ENCODE measurements at places on chromosomes 2 and 18. TPM values are rescaled to one million over a fixed set of nuclear protein-coding genes. Genes with fewer than 3 reads are reported as not detected.

GRCh38 chr2:233005096-233005495, 8.0 kb downstream of the NGEF start:
- DNase-seq = no peak

DNA sequence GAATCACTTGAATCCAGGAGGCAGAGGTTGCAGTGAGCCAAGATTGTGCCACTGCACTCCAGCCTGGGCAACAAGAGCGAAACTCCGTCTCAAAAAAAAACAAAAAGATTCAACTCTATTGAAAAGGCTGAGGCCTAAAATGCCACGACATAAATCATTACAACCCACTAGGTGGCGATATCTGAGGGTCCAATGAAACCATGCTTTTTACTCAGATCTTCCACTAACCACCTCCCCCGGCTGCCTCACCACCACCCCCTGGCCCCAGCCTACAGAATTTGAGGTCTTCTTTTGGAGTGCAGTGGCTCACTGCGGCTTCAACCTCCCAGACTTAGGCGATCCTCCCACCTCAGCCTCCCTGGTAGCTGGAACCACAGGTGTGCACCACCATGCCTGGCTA, 57.5 kb downstream of the AP1S3 start:
- DNase-seq = peak; percentile 80

DNA sequence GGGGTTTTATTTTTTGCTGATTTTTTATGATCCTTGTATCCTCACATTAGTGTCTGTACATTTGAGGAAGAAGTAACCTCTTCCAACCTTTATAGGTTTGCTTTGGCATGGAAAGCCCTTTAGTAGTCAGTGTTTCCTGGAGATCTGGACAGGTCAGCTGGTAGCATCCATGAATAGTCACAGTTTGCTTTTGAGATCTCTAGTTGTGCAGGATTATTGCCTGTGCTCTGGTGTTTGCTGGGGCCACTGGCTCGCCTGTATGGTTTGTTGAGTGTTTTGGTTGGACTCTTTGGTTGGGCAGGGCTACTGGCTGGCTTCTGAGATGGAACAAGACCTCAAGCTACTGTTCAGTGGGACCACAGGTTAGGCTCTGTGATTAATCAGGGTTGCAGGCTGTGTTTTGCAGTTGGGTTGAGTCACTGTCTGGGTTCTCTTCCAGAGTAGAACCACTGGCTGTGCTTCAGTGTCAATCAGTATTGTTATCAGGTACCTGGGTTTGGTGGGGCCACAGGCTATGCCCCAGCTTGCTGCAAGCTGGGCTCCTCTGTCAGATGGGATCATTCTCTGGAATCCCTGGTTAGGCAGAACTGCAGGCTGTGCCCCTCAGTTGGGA, 20.0 kb downstream of the SP140L start:
- DNase-seq = no peak

DNA sequence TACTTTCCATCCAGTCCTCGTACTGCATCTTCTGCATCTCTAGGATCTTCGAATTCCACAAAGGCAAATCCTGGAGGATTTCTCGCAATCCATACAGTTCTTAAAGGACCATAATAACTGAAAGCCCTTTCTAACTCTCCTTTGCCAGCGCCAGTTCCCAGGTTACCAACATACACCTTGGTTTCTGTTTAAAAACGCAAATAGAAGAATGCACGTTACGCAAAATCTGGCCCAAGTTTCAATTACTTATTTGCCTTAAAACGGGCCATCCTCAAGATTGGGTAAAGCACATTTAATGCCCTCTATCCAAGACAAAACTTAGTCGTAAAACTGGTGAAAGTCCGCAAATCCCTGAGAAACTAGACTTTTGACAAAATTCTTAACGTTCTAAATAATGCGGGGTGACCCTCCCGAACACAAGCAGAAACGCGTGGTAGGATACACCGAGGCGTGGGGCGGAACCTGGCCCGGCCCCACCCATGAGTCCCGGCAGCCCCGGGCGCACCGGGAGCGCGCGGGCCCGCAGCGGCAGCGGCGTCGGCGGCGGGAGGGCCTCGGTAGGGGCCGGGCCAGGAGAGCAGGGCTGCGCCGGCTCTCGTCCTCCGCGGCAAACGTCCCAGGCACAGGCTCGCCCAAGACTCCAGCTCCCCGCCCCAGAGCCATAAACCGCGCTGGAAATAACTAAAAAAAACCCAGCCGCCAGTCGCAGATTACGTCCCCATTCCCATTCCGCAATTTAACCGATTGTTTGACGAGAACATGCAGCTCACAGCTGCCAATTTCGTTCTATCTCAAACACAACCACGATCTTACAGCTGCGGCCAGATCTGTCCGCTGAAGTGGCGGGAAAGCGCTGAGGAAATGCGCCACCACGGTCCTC, 910 bp downstream of the SRSF7 start:
- DNase-seq = peak; percentile 88

- no peak for DNase-seq
Measured at GRCh38 chr2:16102976-16103380, 162.6 kb downstream of the MYCN start.

Gene ABI2
- 32.7 TPM for total RNA-seq

DNA sequence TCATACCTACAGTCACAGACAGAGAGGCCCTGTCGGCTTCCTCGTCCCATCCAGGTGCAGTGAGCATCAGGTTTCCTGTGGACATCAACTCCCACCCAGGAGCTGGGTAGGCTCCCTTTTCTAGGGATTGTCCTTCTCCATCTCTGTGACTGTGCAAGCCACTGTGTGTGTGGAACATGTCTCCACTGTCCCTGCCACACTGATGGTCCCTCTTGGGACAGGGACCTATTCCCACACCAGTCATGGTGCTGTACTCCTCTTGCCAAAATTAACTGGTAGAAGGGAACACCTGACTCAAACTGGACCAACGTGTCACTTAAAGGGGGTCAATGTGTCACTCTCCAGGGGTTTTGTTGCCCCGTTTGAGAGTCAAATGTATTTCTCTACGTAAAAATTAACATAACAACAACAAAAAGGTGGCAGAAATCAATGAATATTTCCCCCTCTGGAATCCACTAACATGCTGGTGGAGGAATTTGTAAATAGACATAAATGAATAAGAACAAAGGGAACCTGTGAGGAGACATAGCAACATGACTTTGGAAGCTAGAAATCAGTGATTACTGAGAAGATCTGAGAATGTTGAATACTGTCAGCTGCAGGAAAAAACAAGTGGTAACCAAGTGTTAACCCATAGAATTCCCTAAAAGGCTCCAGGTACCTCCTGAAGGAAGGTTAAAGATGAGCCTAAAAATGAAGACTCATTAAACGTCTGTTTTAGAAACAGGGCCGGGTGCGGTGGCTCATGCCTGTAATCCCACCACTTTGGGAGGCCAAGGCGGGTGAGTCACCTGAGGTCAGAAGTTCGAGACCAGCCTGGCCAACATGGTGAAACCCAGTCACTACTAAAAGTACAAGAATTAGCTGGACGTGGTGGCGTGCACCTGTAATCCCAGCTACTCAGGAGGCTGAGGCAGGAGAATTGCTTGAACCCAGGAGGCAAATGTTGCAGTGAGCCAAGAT, 40.4 kb downstream of the SH2D6 start:
- no peak for DNase-seq

Gene ANKRD44
- 130 TPM for total RNA-seq

GRCh38 chr2:65639156-65639864, 206.9 kb upstream of the SPRED2 start:
- no peak for DNase-seq

DNA sequence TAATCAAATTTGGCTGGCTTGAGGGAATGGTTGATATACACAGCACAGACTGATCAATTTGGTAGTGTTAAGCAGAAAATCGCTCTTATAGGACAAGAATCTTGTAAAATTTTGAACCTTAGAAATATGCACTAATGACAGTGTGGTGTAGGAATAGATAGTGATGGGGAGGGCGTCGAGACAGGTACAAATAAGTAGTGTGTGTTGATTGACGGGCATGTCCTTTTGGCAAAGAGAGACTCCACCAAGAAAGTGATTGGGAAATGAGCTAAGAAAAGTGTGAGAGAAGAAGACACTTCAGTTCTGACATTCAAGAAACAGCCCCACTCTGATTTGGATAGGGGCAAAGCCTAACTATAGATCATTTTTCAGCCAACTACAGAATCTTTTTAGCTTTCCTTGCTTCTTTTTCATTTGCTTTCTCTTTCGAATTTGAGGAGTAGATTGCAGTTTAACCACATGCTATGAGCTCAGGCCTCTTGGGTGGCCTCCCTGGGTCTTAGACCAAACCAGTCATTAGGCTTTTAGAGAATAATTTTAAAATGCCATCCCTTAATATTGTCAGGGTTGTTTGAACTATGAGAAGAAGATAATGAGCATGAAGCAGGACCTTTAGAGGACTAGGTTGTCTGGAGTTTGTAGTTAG, 127.1 kb downstream of the CERS6 start:
- peak; percentile 63 for DNase-seq

DNA sequence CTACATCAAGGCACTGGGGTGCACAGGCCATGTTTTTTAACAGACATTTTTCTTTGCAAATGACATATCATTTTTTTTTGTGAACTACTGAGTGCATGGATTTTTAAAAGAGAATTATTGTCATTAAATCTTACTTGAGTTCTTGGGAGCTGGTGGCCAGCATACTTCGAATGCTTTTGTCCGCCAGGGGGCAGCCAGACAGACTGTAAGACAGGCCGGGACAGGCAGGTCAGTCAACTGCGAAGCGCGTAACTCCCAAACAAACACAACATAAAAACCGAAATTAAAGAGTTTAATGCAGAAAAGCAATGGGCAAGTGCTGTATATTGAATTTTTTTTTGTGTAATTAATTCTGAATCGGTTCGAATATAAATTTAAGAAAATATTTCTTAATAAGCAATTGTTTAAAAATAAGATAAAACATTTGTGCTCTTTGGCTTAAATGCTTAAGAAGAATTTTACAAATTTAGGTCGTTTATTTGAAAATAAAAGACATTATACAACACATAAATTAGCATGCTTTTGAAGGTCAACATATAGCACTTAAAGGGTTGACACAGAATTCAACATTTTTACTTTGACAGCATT, 142.2 kb upstream of the PXDN start:
- peak; percentile 79 for DNase-seq

- no peak for DNase-seq
Measured at GRCh38 chr2:56204556-56204955, 20.8 kb downstream of the CCDC85A start.

- no peak for DNase-seq
Measured at GRCh38 chr2:191349990-191350389, 104.8 kb downstream of the MYO1B start.

Gene TNFAIP6
- total RNA-seq = not detected

Gene HOXD10
- total RNA-seq = not detected

DNA sequence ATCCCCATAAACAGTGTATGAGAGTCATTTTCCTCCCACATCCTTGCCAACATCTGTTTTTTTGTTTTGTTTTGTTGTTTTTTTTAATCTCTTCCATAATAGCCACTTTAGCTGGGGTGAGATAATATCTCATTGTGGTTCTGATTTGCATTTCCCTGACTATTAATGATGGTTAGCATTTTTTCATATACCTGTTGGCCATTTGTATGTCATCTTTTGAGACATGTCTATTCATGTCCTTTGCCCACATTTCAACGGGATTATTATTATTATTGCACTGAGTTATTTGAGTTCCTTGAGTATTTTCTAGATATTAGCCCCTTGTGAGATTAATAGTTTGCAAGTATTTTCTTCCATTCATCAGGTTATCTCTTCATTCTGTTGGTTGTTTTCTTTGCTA, 223.3 kb downstream of the LPIN1 start:
- DNase-seq = no peak

Gene CROCC2
- total RNA-seq = not detected

Gene TFPI
- total RNA-seq = 1.2 TPM

GRCh38 chr18:62106271-62106670, 80.6 kb downstream of the PIGN start:
- DNase-seq = no peak

DNA sequence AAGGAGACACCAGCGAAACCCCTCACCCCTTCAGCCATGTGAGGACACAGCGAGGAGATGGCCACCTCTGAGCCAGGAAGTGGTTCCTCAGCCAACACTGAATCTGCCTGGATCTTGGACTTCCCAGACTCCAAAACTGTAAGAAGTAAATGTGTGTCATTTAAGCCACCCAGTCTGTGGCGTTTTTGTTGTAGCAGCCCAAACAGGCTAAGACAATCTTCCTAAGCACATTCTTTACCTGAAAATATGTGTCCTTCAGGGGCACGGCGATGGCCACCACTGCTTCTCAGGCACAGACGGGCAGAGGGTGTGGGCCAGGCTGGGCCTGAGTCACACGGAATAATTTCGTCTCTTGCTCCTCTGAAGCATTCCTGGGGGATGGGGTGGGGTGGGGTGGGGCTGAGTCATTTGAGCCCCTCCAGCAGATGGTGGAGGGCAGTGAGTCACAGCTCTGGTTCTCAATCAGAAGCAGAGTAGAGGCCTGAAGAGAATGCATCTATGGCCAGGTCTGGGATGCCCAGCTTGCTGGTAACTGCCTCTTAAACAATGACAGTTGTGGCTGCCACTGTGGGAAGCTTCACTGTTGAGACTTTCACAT, 142.4 kb downstream of the CAPN13 start:
- DNase-seq = no peak

Gene DLGAP1
- 0.99 TPM for total RNA-seq

GRCh38 chr2:181527058-181527457, 69.9 kb downstream of the ITGA4 start:
- no peak for DNase-seq

- DNase-seq = no peak
Measured at GRCh38 chr2:139805441-139805840, 1025.3 kb upstream of the NXPH2 start.

Gene AFG3L2
- 71.8 TPM for total RNA-seq

Gene DPP4
- 65.4 TPM for total RNA-seq

GRCh38 chr2:49175831-49176230, 21.5 kb upstream of the FSHR start:
- no peak for DNase-seq

DNA sequence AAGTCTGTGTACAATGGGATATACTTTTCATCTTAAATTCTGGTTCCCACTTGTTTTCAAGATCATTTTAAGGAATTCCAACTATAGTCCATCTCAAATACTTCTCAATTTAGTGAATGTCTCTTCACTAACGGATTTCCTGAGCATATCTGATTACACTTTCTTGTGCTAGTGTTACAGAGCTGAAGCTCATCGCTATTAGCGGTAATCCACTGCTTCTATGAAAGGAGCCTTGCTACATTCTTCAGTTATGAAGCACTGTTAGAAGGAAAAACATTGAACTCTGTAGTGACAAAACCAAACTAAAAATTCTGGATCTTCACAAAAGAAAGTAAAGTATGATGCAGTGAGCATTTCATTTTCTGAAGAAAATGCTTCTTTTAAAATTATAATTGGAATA, 72.0 kb downstream of the AGPS start:
- no peak for DNase-seq

Gene CDH2
- 0.07 TPM for total RNA-seq

DNA sequence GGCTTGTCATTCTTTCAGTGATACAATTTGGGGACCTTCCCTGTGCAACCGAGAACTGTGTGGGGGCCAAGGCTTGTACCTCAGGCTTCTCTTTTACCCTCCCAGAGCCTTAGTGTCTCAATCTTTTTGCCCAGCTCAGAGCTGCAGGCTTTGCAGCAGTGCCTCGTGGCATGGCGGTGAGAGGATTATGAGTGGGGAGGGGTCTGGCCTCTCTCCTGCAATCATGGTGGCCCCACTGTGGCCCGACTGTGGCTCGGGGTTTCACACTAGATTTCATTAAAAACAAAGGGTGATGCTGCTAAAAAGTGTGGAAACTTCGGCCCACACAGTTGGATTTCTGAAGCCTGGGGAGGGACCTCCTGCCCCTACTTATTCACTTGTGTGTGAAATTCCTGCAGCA, 75.5 kb downstream of the CAPN13 start:
- DNase-seq = no peak

GRCh38 chr2:233822781-233823730, 31.3 kb downstream of the HJURP start:
- DNase-seq = no peak

GRCh38 chr18:13452871-13453680, 234.5 kb downstream of the LDLRAD4 start:
- DNase-seq = no peak
